ENCODE measurements at places on chromosomes 12 and 14.

- DNase-seq = no peak
These were observed 241.0 kb downstream of the ASCL1 start for GRCh38 chr12:103198499-103198898.

DNA sequence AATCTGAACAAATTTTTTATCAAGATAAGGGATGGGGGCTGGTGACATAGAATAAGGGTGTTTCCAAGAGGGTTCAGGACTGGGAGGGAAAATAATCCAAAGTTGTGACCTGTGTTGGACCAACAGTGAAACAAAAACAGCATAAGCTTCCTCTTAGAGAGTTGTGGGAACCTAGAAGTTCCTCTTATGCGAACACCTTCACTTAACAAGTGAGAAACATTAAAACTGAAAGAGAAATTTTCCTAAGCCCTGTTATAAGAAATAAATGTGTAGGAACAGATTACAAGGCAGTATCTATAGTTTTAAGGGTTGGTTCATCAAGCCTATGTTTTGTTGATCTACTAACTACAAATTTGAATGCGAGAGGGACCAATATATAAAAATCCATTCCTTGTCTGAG, 58.4 kb downstream of the LLPH start:
- no peak for DNase-seq

DNA sequence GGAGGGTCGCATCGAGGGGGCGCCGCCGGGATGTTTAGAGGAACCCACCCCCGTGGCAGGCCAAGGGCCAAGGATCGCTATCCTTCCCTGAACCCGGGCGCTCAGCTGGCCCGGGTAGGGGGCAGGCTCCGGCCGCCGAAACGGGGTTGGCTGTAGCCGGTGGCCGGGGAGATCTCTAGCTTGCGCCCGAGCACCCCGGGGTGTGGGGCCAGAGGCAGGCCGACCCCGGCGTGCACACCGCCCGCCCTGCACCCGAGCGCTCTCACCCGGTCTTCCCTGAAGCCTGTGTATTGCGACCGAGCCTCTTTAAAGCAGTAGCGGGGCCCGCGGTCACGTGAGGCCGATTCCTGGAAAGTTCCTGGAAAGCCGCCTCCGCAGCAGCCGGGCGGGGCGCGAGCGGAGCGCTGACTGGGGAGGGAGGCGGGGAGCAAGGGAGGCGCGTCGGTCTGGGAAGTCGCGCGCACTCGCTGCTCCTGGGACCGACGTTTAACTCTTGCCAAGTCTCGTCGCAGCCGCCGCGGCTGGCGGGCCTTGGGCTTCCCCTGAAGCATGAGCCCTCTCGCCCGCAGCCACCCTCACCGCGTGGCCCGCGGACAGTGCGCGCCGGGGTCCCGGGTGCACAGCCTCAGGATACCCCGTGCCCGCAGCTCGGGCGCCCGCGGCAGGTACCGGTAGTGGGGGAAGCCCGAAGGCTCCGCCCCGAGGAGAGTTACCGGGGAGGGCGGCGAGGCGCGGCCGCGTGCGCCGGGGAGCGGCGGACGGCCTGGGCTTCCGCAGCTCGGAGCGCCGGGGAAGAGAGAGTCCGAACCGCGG, 1.7 kb upstream of the SOCS2 start:
- peak; percentile 96 for DNase-seq

GRCh38 chr12:67068761-67069450, 200.3 kb upstream of the CAND1 start:
- DNase-seq = peak; percentile 27

- DNase-seq = no peak
These were observed 41.8 kb upstream of the DHRS7 start for GRCh38 chr14:60206837-60207533.

DNA sequence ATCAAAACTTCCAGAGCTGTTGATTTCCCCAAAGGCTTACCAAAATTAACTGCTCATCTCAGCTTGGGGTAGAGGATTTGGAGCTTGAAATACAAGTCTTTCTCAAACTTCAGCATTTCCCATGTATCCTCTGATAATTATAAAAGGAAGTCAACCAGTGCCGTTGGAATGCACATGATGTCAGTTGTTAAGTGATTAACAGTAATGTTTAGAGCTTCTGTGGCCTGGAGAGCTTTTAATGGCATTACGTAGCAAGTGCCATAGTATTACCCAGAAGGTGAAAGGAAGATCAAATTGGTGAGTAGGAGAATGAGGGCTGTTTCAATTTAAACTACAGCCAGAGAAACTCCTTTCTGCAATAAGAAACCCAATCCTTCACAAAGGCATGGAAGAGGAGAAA, 62.5 kb upstream of the PTPRR start:
- no peak for DNase-seq

Data from heart left ventricle (tissue), 16 donors.